ENCODE measurements at places on chromosomes 7 and 10. TPM values are rescaled to one million over a fixed set of nuclear protein-coding genes. Genes with fewer than 3 reads are reported as not detected.

- no peak for DNase-seq
Measured at GRCh38 chr7:96308253-96308949, 13.5 kb downstream of the SLC25A13 start.

BCAP29 gene
- 52.5 TPM for total RNA-seq

GRCh38 chr7:78333530-78334425 is 535.2 kb downstream of the PHTF2 start:
- no peak for DNase-seq

IGFBP1 gene
- total RNA-seq = not detected

LRGUK gene
- not detected for total RNA-seq

DGKB gene
- total RNA-seq = not detected

DNA sequence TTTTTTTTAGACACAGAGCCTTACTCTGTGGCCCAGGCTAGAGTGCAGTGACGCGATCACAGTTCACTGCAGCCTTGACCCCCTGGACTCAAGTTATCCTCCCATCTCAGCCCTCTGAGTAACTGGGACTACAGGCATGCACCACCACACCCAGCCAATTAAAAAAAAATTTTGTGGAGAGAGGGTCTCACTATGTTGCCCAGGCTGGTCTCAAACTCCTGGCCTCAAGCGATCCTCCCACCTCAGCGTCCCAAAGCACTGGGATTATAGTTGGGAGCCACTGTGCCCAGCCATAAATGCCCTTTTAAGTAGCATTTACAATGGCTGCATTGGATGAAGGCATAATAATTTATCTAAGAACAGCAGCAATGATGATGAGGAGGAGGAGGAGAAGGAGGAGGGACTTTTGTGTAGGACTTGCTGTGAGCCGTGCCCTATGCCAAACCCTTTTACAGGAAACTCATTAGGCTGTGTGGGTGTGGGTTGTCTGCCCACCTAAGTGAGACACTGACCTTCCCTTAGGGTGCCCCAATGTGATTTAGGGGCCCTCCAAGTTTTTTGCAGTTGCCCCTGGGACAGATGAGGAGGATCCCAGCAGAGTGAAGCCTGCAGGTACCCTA is 51.1 kb downstream of the EEPD1 start:
- DNase-seq = no peak

All from activated CD4-positive, alpha-beta memory T cell treated with anti-CD3 and anti-CD28 coated beads, Interleukin-2, amount 10 ng/mL, durations not matched to agents 7 days and 5 days (primary cell).